ENCODE measurements at places on chromosomes 2 and 18. TPM values are rescaled to one million over a fixed set of nuclear protein-coding genes. Genes with fewer than 3 reads are reported as not detected.

GRCh38 chr2:130393318-130393910, 37.6 kb downstream of the PTPN18 start:
- DNase-seq: peak; percentile 45

GRCh38 chr2:96514521-96514920, 9.4 kb upstream of the NEURL3 start:
- DNase-seq: peak; percentile 46

GRCh38 chr2:226466589-226466988, 333.0 kb downstream of the IRS1 start:
- DNase-seq: no peak

GRCh38 chr2:231769170-231770136, 11.6 kb downstream of the PDE6D start:
- no peak for DNase-seq

GRCh38 chr2:192029089-192029488, 165.6 kb downstream of the TMEFF2 start:
- DNase-seq: peak; percentile 48

PIEZO2 gene
- total RNA-seq: not detected

DSG1 gene
- not detected for total RNA-seq
